ENCODE measurements at places on chromosomes 7 and 10.

- no peak for DNase-seq
These were observed 90.3 kb upstream of the ZNF438 start for GRCh38 chr10:31121757-31122577.

DNA sequence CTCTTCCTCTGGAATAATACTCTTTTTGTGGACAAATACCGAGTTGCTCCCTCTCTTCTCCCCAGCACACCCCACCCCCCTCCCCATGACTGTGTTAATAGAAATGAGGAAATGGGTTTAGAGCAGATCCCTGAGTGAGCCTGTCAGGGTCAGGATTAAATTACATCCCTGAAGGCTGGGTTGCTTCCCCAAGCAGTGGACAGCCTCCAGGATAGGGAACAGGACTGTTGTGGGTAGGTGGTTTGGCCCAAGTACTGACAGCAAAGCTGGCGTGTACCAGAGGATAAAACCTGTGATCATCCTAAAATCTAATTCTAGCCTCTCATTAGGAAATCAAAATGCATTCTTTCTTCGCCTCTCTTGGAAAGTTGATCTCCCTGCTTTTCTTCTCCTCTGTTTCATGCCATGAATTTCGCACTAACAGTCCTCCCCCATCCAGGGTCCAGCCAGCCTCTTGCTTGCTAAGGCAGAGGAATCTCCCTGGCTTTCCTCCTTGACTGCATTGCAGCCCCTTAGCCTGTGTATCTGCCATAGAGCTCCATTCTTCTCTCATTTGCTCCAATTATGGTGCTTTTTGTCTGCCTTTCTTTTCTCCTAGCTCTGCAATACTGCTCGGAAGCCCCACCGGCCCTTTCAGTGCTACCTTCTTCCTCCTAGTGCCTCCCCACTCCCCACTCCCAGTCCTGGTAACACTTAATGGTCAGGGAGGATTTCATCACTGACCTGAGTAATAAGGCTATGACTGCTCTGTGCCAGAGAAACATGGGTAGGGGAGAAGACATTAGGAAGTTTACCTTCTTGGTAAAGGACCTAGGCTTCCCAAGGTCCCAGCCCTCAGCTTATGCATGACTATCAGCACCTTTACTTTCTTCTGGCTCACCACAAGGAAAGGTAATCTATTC lies 8.4 kb downstream of the LRRC4 start:
- DNase-seq = no peak

DNA sequence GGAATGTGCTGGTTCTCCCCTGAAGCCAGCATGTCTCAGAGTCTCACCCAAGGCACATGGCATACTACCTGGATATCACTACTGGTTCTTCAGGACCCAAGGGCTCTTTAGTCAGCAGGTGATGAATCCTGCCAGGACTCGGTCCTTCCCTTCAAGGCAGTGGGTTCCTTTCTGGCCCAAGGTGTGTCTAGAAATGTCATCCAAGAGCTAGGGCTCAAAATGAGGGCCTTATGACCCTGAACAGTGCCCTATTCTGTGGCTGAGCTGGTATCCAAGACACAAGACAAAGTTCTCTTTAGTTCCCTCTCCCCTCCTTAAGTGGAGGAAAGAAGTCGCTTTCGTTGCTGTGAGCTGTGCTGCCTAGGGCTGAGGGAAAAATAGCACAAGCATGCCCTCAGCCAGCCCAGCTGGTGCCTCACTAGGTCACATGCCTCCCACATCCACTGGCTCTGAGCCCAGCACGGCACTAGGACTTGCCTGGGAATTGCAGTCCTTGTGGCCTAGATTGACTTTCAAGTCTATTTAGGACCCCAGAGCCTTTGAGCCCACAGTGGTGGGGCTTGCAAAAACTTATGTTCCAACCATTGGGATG lies 106.0 kb downstream of the BMS1 start:
- no peak for DNase-seq

DNA sequence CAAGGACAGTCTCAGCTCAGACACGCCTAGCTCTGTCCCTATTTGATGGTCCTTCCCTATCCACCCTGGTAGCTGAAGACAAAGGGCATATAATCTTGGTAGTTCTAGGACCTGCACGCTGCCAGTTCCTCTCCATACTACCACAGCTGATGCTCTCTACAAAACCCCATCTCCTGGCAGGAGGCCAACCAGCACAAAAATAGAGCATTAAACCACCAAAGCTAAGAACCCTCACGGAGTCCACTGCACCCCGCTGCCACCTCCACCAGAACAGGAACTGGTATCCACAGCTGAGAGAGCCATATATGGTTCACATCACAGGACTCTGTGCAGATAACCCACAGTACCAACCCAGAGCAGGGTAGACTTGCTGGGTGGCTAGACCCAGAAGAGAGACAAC lies 299.4 kb downstream of the LRRTM3 start:
- no peak for DNase-seq

GRCh38 chr10:5491477-5491876 lies 7.9 kb downstream of the CALML5 start:
- DNase-seq = no peak

- DNase-seq = no peak
These were observed 149.3 kb upstream of the DPP6 start for GRCh38 chr7:153902862-153903261.

DNA sequence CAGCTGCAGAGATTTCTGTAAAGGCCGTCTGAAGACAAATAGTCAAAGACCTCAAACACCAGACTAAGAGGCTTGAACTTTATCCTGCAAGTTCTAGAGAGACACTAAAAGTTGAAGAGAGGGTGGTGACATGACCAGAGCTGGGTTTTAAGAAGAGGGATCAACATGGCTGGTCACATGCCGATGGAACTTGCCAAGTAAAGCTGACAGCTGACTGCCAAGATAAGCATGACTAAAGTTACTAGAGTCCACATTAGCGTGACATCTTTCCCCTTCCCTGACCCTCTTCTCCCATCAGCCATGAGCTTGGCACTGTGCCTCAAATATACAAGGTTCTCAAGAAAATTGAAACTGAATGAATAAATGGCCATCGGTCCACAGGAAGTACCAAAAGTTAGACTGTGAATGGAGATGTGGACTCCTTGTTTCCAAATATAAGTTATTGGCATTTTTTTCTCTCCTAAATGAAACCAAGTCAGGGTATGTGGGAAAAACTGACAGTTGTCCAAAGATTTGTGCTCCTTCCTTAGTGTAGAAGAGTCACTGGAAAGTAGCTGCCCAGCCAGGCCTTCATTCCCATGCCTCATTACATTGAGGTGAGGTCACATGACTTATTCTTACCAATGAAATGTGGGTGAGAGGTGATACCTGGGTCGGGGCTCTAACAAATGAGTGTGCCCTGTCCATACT lies 24.5 kb downstream of the XPNPEP1 start:
- no peak for DNase-seq

GRCh38 chr10:19931894-19932590 lies 115.8 kb downstream of the PLXDC2 start:
- no peak for DNase-seq

DNA sequence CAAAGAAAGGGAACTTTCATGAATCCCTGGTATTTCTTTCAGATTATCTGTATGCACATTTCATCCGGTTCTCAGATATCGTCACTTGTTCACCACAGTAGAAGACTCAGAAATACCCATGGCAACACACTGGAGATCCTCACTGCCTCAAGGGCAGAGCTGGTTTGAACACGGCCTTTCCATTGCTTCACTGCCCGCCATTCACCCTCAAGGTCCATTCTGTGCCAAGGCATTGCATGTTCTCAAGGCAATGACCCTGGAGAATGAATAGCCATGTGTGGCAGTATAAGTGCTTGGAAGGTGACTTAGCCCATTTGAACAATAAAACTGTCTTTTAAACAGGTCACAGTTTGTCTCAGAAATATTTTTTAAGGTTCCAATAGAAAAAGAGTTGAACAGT lies 606.5 kb downstream of the IPMK start:
- no peak for DNase-seq

DNA sequence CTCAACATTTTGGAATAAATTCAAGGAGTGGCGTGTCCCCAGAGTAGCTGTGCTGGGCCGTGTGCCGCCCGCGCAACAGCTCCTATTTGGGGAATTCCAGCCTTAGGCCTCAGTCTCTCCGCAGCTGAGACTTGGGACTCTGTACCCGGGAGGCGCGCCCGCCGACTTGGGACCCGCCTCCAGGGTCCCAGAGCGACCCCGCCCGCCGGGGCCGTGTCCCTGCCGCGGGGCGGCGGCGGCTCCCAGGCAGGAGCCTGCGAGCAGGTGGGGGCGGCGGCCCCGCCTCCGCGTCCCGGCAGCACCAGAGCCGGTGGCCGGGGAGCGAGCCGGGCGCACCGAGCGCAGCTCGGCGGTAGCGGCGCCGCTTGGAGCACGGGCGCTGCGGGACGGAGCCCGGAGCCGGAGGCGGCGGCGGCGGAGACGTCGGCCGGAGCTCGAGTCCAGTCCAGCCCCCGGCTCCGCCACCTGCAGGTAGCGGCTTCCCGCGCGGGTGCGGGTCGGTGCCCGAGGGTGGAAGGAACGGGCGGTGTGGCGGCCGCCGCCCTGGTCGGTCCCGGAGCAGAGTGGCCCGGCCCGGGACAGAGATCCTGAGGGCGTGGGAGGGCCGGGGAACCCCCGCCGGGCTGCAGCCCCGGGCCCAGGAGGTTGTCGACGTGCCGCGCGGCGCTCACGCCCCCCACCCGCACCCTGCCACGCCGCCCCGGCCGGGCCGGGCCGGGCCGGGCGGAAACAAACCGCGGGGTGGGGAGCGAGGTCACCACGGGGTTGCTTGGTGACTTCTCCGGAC lies at the start of gene WIPF3:
TSS of gene WIPF3 (plus strand) at position 301 of the 787 bp plus-strand sequence. CDS start 28,217 bp downstream, outside the sequence.
- DNase-seq = no peak

- DNase-seq = no peak
These were observed 4.7 kb downstream of the ATP5MF start for GRCh38 chr7:99461221-99461620.

GRCh38 chr7:5284304-5285281 lies 1.9 kb downstream of the SLC29A4 start:
- DNase-seq = no peak

GRCh38 chr7:27161214-27161720 lies 4.1 kb downstream of the HOXA9 start:
- DNase-seq = no peak

- no peak for DNase-seq
These were observed 537.8 kb upstream of the AUTS2 start for GRCh38 chr7:69060516-69060915.

DNA sequence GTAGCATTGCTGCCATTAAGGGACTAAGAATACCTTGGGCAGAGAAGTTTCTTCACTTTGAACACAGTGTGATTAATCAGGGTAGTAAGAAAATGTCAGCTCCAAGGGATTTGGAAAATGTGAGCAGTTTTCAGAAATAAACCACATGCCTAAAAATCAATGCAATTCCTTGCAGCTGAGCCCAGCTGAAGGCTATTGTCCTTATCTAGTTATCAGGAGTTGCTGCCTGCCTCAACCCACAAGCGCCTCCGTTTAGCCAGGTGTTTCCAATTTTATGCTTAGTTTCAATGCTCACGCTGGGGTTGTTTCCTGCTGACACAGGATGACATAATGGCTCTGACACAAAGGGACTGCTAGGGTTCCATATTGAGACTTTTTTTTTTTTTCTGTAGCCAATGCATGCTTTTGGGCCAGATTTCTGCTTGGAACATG lies 132.3 kb upstream of the ANK3 start:
- DNase-seq = no peak

- DNase-seq = peak; percentile 67
These were observed 47.0 kb upstream of the ZNF107 start for GRCh38 chr7:64618785-64619456.

DNA sequence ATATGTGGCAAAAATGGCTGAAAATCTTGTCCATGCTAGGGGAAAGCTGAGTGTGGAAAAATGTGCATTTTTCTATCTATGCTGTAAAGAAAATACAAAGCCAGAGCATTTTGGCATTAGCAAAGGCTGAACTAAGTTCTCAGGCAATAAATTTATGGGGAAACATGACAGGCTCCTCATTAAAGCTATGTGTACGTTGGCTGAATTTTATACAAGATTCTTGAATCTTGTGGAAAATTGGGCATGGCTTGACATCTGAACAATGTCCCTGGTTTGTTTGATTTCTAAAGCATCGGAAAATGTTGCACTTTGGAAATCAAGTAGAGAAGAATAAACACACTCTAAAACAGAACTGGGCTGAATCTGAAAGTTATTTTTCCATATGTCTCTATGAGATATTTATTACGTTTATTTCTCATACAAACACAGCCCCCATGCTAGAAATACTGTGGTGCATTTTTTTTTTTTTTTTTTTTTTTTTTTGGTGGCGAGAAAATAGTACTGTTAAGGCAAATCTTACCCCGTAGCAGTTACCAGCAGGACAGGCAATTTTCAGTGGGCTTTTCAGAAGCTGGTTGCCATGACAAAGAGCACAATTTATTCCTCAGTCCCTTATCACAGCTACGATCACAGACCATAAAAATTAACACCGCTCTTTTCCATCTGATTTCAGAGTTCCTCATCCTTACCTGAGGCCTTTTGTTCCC lies 16.9 kb downstream of the CPA1 start:
- DNase-seq = no peak

- DNase-seq = peak; percentile 81
These were observed 30.9 kb downstream of the GIMAP8 start for GRCh38 chr7:150481186-150481920.

DNA sequence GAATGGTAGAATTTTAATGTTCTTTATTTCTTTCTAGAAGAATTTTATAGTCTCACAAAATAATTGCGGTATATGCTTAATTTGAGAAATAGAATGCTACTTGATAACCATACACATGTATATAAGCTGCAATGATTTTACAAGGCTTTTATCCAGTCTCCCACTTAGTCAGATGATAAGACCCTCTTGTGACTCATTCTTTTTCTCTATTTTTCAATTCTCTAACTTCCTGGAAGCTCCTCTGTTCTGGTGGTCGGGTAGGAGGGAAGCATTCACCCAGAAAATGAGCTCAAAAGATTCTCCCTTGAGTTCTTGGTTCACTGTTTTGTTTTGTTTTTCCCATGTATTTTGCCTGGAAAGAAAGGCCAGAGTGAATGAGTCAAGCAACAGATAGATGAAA lies 546.6 kb downstream of the INHBA start:
- no peak for DNase-seq

GRCh38 chr10:68871731-68872342 lies 29.3 kb upstream of the DDX50 start:
- no peak for DNase-seq

GRCh38 chr10:33015761-33016547 lies 57.9 kb upstream of the ITGB1 start:
- no peak for DNase-seq

GRCh38 chr10:123382491-123382890 lies 228.3 kb downstream of the BUB3 start:
- no peak for DNase-seq

- no peak for DNase-seq
These were observed 140.6 kb upstream of the CTBP2 start for GRCh38 chr10:125300937-125301336.

GRCh38 chr7:43353902-43354301 lies 229.0 kb upstream of the STK17A start:
- no peak for DNase-seq

DNA sequence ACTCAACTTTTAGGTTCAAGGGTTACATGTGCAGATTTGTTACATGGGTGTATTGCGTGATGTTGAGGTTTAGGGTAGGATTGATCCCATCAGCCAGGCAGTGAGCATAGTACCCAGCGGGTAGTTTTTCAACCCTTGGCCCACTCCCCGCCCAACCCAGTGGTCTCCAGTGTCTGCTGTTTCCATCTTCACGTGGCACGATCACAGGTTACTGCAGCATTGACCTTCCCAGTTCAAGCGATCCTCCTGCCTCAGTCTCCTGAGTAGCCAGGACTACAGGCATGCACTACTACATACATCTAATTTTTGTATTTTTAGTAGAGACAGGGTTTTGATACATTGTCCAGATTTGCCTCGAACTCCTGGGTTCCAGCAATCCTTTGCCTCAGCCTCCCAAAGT lies 905.7 kb upstream of the ZNF722 start:
- no peak for DNase-seq

GRCh38 chr7:139575338-139575680 lies 51.8 kb downstream of the CLEC2L start:
- DNase-seq = no peak
